A375 (cell line): ENCODE measurements at places on chromosomes 2 and 18. TPM values are rescaled to one million over a fixed set of nuclear protein-coding genes. Genes with fewer than 3 reads are reported as not detected.

The AQP12A gene
- total RNA-seq = not detected in 2 replicates

The TTC32 gene
- total RNA-seq = 9.3 and 11.8 TPM in 2 replicates

The RPRM gene
- total RNA-seq = 0.75 and 1.8 TPM in 2 replicates

The ID2 gene
- total RNA-seq = 9.9 and 20.3 TPM in 2 replicates

The DIPK1C gene
- 0.26 TPM in 1 of 2 replicates, not detected in the other for total RNA-seq

The GPR35 gene
- 0.16 and 0.19 TPM in 2 replicates for total RNA-seq

The PSD4 gene
- total RNA-seq = 3.8 and 5.1 TPM in 2 replicates

The DTNA gene
- total RNA-seq = 4.6 and 6.9 TPM in 2 replicates

The TMEM18 gene
- total RNA-seq = 43.2 and 44.5 TPM in 2 replicates

The PRKAG3 gene
- total RNA-seq = not detected in 2 replicates

The G6PC2 gene
- not detected in 2 replicates for total RNA-seq
